Stimulated activated CD8-positive, alpha-beta memory T cell treated with anti-CD3 and anti-CD28 coated beads, Interleukin-7, amount 100 ng/mL, for 1 hour (primary cell): ENCODE measurements at places on chromosomes 5 and 9.

DNA sequence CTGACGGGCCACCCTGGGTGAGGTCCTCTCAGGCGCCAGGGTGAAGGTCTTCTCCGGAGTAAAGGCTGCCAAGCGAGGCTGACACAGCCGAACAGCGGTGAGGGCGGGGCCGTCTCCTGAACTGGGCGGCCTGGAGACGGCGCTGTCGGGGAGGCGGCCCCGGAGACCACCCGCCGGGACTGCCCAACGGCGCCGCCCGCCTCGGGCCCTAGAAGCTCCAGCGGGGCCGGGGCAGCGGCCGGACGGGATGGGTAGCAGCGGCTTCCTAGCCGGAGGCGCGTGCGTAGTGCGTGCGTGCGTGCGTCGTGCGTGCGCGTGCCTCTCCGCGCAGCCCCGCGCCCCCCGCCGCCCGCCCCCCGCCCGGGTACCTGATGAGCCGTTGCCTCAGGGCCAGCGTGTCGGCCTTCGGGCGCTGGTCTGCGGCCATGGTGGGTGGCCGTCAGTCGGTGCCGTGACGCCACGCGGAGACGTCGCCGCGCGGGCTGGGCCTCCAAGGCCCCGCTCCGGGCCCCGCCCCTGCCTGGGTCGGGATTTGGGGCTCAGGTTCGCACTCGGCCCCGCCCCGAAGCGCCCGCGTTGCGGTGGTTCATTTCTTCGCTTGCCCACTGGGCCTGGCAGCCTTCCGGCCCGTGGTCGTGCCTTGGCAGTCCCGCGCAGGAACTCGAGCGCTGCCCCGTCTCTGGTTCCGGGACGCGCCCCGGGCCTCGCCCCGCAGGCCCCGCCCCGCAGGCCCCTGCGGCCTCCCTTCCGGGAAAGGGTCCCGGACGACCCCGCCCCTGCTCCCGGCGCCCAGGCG lies at the start of gene PHYKPL:
Gene PHYKPL, minus strand, starts transcription at position 679 of the 796 bp plus-strand sequence. Its CDS starts 252 bp downstream, at position 427.
- peak; percentile 31 for DNase-seq

DNA sequence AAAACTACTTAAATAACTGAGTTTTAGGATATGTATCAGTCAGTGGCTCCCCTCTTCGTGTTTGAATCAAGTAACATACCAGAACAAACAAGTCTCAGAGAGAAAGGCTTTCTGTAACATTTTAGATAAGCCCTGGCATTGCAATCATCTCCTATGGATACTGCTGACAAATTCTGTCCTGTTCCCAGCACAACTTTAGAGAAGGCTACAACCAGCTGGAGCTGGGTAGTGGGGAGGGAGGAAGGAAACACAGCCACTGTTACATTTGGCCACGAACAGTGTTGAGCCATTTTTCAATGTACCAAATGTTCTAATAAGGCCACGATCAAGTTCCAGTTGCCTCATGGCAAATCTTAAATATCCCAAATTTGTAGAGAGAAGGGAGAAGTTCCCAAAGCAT lies 511.8 kb upstream of the WWC1 start:
- no peak for DNase-seq

GRCh38 chr5:160922311-160922710 lies 70.3 kb upstream of the ATP10B start:
- DNase-seq: no peak

- no peak for DNase-seq
Measured at GRCh38 chr9:77883846-77884771, 147.5 kb downstream of the GNAQ start.

- DNase-seq: no peak
Measured at GRCh38 chr5:171762021-171762608, 23.5 kb upstream of the SMIM23 start.

- DNase-seq: no peak
Measured at GRCh38 chr9:96449523-96449844, 485 bp upstream of the HABP4 start.

- no peak for DNase-seq
Measured at GRCh38 chr5:134553821-134554267, 28.4 kb downstream of the JADE2 start.

- DNase-seq: no peak
Measured at GRCh38 chr9:128972956-128973355, 25.5 kb downstream of the NUP188 start.

DNA sequence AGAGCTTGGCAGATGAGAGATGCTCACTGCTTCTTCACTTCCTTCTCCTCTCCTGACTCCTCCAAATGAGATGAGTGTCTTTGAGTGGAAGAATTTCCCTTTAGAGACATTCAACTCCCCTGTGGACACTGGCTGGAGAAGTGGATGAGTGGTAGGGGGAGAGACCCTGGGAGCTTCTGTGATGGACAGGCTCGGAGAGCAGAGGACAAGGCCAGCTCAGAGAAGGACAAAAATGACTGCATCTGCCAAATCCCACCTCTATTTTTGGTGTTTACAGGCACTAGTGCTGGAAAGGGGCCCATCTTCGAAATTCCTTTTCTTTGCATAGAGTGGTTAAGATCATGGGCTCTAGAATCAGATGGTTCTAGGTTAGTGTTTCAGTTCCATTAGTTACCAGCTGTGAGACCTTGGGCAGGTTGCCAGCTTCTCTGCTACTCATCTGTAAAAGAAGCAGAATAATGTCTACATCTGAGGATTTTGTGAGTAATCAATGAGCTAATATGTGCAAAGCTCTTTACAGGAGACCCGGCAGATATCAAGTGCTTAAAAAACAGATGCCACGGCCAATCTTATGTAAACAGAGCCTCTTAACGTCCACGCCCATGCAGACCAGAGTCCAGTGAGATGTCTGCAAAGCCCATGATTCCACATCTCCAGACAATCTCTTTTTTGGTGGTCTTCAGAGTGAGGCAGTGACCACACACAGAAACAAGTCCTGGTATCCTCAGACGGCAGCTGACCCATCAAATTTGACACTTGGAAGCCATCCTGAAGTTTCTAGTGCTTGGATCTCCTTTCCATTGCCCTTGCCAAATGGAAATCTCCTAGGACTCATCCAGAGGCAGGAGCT lies 13.6 kb upstream of the COL27A1 start:
- DNase-seq: no peak

DNA sequence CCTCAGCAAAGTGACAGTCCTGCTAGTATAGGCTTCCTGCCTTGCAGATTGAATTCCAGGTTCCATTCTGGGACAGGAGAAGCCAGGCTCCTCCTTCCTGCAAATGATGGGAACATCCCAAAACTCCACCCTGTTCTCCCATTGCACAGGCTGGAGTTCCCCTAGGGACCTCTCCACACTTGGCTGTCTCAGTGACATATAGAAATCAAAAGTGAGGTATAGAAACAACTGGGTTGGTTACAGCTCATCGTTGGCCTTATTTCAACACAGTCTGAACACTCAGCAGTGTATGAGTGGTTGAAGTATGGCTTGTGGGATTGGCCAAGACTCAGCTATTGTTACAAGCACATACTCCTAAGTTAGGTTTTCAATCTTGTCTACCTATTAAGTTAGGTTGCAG lies 157.8 kb upstream of the FTMT start:
- no peak for DNase-seq

DNA sequence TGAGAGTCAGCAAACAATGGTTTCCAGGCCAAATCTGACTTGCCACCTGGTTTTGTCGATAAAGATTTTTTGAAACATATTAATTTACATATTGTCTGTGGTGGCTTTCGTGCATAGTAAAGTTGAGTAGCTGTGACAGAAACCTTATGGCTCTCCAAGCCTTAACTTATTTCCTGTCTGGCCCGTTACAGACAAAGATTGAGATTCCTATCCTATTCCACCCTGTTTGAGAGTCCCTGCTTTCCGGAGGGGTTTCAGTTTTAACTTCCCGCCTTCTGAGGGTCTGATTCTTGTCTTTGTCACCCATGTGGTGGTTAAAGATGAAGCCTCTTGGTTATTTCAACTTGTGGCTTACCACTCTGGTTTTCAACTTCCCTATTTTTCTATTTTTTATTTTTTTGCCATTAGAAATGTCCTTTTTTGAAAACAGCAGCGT lies 11.4 kb downstream of the OTULIN start:
- no peak for DNase-seq

- DNase-seq: no peak
Measured at GRCh38 chr9:89984214-89984613, 379.4 kb downstream of the GADD45G start.

DNA sequence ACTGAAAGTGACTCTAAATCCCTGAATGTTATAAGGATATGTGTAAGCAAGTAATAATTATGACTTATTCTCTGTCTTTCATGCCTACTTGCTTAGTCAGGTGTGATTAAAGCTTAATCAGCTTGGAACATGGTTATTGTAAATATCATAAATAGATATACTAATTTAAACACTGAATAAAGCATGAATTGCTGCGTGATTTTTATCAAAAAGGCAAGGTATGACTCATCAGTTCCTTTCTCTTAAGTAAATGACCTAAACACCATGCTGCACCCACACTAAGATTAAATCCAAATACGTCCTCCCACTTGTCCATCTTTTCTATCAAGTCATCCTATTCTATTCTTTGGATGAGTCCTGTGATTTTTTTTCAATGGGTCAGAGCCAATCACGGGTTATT lies 124.6 kb upstream of the MTAP start:
- no peak for DNase-seq

GRCh38 chr5:98768960-98769209 lies 4.6 kb upstream of the RGMB start:
- no peak for DNase-seq

DNA sequence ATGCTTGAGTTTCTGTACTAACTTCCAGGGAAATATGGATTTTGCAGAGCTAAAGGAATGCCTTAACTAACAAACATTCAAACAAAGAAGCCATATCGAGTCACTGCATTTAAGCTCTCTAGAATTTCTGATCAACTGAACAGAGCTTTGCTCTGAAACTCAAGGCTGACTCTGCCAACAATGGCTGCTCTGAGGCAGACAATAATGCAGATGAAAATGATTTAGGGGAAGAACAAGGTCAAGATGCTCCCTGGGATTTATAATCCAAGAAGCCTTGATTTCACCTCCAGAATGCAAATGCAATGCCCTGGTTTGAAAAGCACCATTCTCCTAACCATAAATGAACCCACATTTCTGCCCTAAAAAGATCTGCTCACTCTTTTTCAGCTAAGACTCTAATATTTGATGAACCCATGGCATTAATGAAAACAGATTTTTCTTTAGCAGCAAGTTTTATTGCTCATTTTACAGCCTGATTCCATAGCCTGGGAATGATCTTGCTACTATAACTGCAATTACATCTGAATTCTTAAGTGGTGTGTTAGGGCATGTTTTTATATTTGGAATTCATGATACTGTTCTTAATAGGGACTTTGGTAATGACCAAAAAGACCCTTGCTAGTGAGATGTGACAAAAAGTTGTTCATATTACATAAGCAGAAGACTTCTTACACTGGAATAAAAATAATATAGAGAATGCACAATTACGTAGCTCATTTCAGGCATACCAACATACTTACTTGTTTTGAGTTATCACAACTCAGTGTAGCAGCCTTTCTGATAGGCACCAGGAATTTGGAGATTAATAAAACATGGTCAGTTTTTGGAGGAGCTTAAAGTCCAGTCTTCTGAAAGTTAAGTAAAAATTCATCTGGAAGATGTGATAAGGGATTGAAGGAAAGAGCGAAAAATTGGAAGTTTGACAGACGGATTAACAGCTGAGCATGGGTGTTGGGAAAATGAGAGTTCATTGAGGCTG lies 169.4 kb downstream of the TRPM3 start:
- no peak for DNase-seq

DNA sequence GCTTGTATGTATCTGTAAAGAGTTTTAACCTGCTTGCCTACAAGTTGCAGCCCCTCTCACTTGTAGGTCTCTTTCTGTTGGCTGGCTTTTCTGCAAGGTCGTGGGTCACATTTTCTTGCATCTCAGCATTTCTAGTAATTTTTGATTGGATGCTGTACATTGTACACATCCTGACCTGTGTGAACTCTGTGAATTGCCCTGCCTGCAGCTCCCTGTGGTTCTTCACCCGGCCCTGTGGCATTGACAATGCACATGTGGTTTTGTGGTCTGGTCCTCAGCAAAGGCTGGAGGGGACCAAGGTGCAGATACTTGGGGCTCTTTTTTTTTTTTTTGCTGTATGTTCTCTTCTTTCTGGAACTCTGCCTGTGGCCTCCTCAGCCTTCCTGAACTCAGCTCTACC lies 53.6 kb downstream of the WNK2 start:
- DNase-seq: no peak

DNA sequence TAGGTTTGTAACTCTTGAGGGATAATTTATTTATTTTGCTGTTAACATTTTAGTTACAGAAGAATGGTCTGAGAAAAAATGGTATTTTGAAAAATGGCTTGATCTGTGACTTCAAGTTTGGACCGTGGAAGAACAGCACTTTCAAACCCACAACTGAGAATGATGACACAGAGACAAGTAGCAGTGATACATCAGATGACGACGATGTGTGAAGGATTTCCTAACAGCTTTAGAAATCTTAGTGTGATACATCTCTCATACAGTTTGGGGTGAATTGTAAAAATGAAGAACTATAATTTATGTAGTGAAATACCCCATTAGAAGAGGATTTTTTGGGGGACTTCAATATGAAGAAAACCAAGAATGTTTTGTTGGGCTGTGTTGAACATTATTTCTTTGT lies 88.7 kb downstream of the GPBP1 start:
- DNase-seq: no peak

GRCh38 chr5:117788596-117788995 lies 1199.8 kb downstream of the DTWD2 start:
- DNase-seq: no peak

DNA sequence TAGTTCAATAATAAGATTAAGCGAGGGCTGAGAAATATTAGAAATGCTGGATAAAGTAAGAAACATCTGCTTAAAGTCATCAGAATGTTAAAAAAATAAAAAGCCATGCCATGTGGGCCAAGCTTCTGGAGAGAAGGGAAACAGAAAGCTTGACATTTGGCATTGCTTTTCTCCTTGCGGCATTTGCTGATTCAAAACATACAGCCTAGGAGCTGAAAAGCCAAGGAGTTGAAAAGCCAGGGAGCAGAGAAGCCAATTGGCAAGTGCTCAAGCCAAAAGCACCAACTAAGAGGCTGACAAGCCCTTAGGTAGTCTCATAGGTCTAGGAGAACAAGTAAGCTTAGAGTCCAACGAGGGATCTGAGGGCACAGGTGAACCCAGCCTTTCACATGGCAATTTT lies 754.3 kb downstream of the TLE4 start:
- no peak for DNase-seq

GRCh38 chr9:86846656-86847055 lies 100.7 kb downstream of the GAS1 start:
- DNase-seq: no peak

DNA sequence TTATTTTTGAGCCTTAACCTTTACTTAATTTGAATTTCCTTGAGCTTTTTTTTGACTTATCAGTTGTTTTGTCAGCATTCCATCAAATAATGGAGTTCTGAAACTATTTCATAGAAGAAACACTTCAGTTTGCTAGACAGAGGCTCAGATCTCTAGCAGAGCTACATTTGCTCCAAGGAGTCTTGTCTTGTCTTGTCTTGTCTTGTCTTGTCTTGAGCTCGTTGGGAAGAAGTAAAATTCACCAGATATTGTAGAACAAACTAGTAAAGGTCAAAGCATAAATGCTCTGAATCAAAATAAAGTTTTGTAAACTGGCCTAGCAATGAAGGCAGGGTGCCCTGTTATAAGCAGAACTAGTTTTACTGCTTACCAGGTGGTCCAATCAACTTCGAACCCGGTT lies 33.5 kb downstream of the RAB24 start:
- no peak for DNase-seq

- no peak for DNase-seq
Measured at GRCh38 chr9:36213387-36213786, 22.7 kb downstream of the CLTA start.
